ENCODE measurements at places on chromosomes 7 and 10.

- no peak for DNase-seq
Observed at GRCh38 chr7:151572136-151572535, 52.4 kb upstream of the RHEB start.

- no peak for DNase-seq
Observed at GRCh38 chr7:102819151-102819550, 70.4 kb downstream of the FAM185A start.

- DNase-seq: no peak
Observed at GRCh38 chr10:79473496-79474095, 28.2 kb upstream of the ZCCHC24 start.

DNA sequence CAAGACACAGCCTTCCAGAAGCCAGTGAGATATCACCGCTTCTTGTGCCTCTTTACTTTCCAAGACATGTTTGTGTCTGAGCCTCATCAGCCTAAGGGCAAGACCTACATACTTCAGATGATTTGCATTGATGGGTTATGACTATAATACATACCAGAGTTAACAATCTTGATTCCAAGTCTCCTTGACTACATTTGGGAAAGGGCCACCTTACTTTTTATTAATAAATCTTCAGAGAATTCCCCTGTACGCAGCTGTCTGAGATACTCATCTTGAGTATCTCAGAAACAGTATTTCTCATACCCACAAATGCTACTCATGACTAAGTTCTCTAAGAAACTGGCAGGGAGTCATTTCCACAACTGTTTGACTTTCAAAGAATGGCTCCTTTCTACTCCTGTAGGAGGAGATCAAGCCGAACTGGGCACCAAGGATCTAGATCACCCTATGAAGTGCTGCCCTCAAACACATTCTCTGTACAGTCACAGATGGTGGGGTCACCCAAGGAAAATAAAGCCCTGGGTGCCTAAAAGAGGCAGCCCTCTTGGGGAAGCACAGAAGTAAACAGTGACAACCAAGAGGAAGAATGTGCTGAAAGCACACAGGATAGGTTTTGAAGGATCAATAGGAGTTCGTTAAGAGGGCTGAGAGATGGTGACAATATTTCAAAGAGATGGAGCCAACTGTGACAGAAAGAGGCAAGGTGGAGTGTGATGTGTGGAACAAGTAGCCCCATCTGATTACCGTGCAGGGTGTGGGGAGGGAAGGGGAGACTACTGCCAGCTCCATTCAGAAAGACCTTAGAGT lies 138.9 kb downstream of the JAZF1 start:
- no peak for DNase-seq

GRCh38 chr7:140645166-140645900 lies 4.7 kb upstream of the DENND2A start:
- no peak for DNase-seq

GRCh38 chr7:41567031-41567730 lies 135.7 kb downstream of the INHBA start:
- no peak for DNase-seq

DNA sequence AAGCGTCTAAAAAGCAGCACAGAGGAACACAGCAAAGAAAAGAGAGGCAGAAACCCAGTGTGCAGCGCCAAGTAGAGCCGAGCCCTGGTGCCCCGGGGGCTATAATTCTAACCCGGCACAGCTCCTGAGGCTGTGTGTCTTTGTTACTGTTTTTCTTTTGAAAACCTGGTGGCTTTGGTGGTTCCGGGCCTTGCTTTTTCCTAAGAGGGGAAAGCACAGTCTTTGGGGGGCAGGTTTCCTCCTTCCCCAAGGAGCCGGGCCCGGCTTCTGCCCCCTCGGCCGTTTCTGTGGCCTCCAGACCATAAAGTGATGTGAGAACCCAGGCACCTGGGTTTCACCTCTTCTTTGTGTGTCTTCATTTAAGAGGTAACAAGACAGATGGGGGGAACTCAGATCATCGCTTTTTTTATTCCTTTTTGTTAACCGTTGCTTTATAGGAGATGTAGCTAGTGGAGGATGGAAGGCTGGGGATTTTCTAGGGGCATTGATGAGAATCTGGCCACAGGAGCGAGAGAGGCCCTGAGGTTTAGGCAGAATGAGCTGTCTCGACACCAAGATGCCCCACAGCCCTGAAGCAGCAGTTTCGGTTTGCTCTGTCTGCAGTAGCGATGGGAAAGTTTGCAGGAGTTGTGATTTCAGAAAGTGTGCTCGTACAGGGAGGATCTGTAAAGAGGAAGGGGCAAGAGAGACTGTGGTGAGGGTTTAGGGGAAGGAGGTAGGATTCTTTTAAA lies 367.8 kb upstream of the GALNT17 start:
- no peak for DNase-seq

DNA sequence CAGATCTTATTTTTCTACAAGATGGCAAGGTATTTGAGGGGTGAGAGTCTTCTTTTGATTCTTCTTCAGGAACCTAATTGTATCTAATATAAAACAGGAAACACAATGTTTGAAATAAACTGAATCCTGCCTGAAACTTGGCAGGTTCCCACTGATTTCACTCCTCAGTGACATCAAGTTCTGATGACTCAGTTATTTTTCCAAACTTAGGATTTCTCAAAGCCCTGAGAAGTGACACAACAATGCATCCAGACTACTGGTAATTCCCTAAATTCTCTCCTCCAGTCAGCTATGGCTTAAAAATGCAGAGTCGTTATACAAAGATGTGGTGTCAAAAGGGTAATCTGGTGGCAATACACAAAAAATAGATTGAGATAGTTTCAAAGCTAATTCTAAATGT lies 80.9 kb downstream of the ABLIM1 start:
- DNase-seq: no peak

- DNase-seq: no peak
Observed at GRCh38 chr10:102286216-102286615, 40.9 kb downstream of the GBF1 start.

DNA sequence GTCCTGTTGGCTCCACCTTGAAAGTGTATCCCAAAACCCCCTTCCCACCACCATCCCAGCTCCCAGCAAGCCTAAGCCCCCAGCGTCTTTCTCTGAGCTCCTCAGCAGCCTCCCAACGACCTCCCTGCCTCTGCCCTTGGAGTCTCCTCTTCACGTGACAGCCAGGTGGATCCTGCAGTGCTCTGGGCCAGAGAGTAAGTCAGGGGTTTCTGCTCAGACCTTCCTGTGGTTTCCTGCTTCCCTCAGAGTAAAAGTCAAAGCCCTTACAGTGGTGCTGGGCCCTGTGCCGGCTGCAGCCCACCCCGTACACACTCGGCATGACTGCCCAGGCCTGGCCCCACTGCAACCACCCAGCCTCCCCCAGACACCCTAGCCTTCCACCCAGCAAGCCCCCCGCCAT lies 51.9 kb downstream of the OAT start:
- DNase-seq: no peak

- no peak for DNase-seq
Observed at GRCh38 chr7:43211693-43212092, 99.2 kb downstream of the HECW1 start.

- DNase-seq: no peak
Observed at GRCh38 chr10:34420273-34420672, 394.8 kb downstream of the PARD3 start.

DNA sequence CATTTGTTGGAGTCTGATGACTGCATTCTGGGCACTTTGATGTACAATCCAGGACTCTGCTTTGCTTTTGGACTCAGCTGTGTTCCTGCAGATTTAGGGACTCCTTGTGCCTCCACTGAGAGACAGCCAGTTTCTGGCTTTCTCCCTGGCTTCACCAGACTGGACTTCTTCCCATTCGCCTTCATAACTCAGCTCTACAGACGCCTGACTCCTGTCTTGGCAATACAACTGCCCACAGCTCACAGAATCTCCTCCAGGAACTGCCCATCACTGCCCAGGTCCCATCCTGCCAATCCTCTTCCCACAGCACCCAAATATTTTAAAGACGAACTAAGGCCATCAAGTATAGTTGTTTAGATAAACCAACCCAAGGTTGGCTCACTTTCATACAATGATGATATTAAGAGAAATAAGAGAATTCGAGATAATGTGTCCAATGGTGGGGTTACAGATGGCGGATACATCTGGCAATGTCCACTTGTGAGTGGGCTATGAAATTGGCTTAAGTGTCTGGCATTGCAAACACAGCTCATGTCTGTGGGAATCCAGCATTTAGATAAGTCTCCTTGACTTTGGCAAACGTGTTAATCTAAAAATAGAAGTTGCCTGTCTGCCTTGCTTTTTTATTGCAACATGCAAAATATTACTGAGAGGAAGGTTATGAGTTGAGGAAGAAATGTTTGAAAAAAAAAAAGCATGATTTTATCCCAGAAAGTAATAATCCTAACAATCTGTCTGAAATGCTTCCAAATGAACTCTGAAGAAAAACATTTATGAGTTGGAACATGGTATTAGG lies 95.1 kb downstream of the ITGA8 start:
- no peak for DNase-seq

All from NCI-H510A (cell line).